ENCODE measurements at places on chromosomes 3 and 15.

DNA sequence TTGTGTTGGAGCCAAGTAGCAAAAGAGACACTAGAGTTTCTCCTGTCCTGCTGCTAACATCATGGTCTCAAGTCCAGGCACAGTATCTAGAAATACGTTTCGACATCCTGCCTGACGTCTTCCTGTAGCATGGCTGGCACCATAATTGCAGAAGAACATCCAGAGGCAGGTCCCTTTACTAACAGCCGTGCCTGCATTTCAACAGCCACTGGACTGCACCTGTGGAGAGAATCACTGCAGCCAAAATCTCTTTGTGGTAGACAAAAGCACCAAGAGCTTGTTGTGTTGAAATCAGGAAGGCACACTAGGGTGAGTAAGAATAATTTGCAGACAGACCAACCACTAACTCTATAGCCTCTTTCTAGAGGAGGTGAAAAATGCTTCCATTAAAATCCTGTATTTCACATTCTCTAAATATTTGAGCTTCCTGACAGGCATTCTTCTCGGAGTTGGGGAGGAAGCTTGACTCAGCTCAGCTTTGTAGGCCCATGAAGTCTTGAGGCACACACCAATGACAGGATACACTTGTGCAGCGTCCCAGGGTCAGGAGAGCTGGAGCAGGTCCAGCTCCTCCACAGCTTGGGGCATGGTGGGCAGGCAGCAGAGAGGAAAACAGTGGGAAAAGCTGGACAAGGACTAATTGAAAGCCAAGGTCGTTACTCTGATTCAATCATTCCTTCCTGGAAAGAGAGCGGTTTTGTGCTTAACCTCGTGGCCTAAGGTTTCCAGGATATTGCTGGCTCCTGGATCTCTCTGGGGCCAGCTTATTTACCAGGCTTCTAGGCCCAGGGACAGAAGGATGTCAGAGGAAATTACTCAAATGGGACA is 244.9 kb downstream of the FAM43A start:
- no peak for DNase-seq

DNA sequence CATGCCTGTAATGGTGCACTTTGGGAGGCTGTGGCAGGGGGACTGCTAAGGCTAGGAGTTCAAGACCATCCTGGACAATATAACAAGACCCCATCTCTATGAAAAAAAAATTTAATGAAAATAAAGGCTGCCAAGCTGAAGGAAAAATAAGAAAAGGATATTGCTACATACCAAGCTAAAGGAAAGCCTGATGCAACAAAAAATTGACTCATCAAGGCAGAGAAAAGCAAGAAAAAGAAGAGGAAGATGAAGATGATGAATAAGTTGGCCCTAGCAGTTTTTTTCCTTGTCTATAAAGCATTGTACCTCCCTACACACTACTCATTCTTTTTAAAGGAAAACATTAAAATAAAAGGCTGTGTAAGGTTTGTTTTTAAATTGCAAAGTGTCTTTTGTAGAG is 441.9 kb upstream of the MDFIC2 start:
- no peak for DNase-seq

DNA sequence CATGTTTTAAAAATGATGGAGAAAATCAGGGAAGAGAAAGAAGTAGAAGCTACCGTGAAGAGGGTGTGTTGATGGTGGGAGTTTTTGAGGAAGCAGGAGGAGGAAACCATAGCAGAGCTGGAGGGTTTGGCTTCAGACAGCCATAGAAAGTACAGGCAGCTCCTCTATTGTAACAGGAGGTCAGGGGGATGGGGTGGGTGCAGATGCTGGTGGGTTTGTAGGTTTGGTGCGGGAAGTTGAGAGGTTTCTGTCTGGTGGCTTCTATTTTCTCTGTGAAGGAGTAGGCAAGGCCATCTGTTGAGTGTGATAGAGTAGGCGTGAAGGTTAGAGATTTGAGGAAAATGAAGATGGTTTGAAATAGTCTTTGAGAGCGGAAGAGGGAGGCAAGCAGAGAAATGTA is 97.7 kb upstream of the TBC1D5 start:
- DNase-seq: no peak

DNA sequence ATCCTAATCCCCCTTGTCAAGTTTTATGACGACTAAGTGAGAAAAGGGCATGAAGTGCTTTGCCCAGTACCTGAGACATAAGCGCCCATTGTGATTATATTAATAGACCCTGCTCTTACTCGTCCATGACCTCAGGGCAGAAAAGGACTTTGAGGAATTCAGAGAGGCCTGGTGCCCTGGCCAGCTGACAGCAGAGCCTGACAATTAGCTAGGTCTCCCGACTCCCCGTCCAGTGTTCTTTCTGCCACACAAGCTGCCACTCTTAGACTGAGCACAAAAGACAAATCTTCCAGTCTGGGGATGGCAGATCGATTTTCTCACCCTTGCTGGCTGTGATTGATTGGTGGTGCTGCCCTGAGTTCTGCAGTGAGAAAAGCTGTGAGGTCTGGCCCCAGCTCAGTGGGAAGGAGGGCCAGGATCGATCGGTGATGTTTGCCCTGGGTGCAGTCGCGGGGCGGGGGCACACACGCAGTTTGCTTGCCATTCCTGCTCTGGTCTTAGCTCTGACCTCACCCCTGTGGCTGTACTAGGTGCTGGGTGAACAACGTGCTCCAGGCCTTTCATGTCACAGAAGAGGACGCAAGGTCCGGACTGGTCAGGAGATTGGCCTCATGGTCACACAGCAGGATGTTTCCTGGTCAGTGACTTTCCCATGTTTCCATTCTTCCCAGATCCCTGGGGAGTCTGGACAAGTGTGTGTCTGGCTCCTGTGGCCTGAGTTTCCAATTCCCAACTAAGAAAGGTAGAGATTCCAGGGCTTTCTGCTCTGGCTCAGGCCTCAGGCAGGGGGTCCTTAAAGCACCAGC is 67.4 kb upstream of the TLE3 start:
- DNase-seq: no peak

- no peak for DNase-seq
Observed at GRCh38 chr3:30112411-30112810, 494.0 kb upstream of the TGFBR2 start.

GRCh38 chr3:66095295-66096001 is 56.7 kb upstream of the MAGI1 start:
- DNase-seq: no peak

GRCh38 chr3:193963808-193964516 is 172.0 kb upstream of the HES1 start:
- no peak for DNase-seq

- no peak for DNase-seq
Observed at GRCh38 chr3:194314388-194315068, 36.6 kb downstream of the CPN2 start.

- no peak for DNase-seq
Observed at GRCh38 chr3:24377218-24377993, 117.2 kb downstream of the THRB start.

DNA sequence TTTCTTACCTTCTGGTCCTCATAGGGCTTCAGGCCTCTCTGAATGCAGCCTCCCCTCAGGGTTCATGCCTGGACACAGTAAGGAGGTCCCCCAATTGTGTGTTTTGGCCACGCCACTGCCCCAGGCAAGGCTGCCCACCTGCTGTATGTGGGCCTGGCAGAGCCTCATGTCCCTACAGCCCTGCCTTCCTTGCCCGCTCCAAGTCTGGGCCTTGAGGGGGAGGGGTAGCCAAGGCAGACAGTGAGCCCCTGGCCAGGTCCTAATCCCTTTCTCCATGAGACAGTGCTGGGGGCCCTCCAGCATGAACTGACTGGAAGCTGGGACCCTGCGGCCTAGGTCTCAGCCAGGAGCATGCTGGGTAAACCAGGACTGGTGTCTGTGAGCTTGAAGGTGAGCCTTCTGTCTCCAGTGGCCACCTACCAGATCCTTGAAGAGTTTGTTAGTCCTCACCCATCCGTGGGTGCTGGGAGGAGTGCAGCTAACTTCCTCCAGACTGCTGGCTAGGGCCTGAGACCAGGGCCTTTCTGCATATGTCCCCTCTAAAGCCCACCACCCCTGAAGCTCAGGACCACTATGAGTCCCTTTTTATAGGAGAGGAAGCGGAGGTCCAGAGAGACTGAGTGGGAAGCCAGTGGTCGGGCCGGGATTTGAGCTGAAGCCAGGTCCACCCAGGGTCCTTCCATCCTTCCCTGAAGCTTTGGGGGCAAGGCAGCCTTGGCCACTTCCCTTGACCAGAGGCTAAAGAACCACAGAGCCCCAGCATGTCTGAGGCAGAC is 8.7 kb downstream of the ZBTB47 start:
- DNase-seq: no peak

GRCh38 chr15:27336676-27337075 is 365.7 kb downstream of the GABRG3 start:
- no peak for DNase-seq

- DNase-seq: peak; percentile 63
Observed at GRCh38 chr3:129596194-129597086, 10.0 kb downstream of the PLXND1 start.

All from NCI-H1092 treated with DMSO at 0.1 percent for 48 hours (cell line).